ENCODE measurements at places on chromosomes 11 and 22.

GRCh38 chr22:43144949-43145348 is 1.8 kb upstream of the MCAT start:
- no peak for DNase-seq

DNA sequence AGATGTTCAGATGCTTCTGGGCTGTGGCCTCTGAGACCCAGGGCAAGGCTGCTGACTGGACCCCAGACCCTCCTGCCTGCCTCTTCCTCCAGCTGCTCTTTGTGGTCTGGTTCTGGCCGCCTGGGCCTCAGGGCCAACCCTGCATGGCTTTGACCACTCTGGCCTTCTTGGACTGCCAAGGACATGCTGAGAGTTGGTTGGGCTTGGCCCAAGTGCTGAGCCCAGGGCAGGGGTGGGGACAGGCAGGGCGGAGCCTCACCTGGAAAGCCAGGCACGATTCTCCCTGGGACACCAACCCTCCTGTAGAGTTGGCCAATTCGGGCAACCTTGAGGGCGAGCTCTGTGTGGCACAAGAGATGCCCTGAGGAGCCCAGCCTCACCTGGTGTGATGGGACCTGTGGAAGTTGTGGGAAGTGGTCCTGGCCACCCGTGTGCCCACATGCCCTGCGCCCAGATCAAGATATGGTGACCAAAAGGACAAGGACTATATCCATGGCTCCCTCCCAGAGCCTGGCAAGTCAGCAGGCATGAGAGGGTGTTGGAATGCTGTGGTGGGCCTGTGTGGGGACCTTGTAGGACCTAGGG is 11.6 kb downstream of the TANGO2 start:
- DNase-seq, result no peak

DNA sequence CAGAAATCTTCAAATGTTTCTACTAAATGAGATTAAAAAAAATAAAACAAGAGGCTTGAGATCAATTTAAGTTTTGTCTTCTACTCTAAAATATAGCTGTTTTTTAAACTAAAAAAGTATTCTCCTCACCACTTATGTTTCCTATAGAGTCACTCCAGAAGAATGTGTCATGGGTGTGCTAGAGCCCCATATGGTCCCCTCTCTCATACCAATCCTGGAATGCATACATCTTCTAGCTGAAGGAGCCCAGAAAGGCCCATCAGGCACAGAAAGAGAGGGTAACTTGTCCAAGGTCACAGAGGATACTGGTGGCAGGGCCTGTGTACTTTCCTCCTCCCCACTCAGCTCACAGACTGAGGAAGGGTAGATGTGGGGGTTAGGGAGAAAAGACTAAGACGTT is 34.4 kb downstream of the RELT start:
- no peak for DNase-seq

GRCh38 chr11:63478896-63479295 is 12.1 kb downstream of the PLAAT5 start:
- DNase-seq, result peak; percentile 89

- DNase-seq, result no peak
Observed at GRCh38 chr11:114122686-114123085, 63.2 kb downstream of the ZBTB16 start.

DNA sequence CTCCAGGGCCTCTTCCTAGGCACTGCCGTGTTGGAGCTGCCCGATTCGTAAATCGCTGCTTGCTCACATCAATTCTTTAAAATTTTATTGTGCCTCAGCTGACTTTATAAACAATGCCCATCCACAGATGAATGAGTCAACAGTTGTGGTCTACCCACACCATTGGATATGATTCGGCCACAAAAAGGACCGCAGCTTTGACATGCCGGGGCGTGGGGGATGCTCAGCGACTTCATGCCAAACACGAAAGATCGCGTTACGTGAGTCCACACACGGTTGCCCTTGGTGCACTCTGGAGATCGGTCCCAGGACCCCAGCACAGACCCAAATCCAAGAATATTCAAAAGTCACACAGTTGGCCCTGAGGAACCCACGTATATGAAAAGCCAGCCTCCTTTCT is 195.7 kb downstream of the CTTN start:
- no peak for DNase-seq

DNA sequence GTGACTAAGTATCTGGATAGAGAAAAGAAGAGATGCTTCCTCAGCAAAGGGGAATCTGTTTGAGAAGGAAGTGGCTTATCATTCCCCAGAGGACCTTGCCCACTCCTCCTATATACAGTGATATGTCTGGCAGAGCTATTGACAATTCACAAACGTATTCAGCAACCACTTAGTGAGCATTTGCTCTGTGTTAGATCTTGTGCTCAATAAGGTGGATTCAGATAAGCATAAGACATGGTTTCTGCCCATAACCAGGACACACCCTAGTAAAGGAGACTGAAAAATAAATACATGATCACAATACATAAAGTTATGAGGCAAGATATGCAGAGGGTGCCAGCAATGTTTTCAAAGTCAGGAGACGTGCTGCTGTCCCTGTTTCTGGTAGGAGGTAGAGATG is 1.4 kb downstream of the TMEM9B start:
- DNase-seq, result no peak

- DNase-seq, result no peak
Observed at GRCh38 chr11:93520726-93521509, 22.3 kb downstream of the SMCO4 start.

- no peak for DNase-seq
Observed at GRCh38 chr22:49900441-49901230, 17.6 kb downstream of the ALG12 start.
